ENCODE measurements at places on chromosomes 5 and 9.

DNA sequence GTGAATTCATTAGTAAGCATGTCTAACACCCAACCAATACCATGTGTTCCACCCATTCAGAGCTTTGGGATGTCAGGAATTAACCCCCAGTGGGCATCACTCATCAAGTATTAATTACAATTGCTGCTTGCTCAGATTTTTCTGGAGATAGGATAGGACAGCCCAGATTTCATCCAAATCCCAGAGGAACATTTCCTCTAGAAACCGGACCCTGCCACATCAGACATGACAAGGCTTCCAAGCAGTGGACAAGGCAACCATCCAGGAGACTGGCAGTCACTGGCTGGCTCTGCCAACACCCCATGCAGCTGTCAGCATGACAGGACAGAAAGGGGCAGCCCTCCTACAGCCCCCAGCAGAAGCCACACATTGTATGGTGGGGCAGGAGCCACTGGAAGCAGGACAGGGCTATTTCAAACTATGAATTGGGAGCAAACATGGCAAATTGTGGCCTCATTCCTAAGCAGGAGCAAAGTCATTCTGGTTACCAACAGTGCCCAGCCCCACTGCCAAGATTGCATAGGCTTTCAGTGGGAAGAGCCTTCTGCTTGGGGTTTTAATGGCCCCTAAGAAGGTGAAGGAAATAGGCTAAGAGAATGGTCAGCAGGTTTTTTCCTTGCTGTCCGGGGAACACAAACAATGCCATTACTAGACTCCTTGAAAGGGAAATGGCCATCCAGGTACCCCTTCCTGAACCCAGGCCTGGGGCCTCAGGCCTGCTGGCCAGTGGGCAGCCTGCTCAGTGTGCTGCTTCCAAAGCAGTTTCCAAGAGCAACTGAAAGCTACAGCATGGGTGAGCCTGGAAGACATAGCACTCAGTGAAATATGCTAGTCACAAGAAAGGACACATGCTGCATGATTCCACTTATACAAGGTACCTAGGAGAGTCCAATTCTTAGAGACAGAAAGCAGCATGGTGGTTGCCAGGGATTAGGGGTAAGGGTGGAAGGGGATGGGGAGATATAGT lies 294.7 kb upstream of the SLC30A5 start:
- DNase-seq, result no peak

- DNase-seq, result no peak
These were observed 639.3 kb downstream of the MTRR start for GRCh38 chr5:8508231-8508630.

GRCh38 chr5:92409134-92409533 lies 1026.0 kb upstream of the ARRDC3 start:
- no peak for DNase-seq

DNA sequence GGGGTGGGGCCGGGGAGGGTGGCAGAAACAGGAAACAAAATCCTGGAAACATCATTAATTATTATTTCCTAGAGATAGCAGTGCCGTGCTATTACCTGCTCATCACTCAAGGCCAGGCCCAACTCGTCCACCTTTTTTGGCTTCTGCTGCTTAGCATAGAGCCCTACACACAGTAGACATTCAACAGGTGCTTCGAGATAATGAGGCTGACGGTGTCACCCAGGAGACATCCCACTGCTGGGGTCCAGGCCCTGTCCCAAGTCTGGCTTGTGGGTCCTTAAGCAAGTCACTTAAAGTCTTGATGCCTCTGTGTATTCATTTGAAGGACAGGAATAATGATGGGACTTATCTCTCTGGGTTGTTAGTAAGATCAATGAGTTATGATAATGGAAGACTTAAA lies 506.6 kb downstream of the BNC2 start:
- no peak for DNase-seq

DNA sequence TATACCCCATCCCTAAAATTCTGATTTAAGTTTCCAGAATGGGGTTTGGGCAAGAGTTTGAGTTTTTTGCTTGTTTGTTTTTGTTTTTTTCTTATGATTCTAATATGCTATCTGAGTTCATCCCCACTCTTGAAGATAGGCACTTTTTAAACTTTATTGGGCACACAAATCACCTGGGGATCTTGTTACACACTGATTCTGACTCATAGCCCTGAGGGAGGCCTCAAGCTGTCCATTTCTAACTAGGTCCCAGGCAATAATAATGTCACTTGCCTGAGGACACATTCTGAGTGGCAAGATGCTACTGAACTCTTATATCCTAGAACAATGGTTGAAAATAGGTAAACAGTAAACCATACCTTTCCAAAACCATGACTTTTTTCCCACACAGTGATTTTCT lies 22.8 kb upstream of the ABLIM3 start:
- DNase-seq, result no peak

DNA sequence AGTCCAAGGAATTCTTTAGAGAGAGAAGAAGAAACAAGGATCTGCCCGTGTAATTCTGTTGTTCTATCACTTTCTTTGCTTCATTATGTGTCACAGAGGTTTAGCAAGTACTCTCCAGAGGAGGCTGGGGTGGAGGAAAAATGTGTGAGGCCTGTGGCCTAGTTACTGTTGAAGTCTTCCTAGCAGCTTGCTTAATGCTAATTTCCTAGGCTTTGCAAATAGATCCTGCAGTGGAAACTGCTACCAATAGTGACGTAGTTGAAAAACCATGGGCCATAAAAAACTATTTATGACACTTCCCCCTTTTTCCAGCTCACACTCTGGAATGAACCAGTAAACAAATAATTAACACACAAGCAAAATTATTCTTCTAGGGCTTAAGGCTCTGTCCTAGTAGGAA lies 27.0 kb upstream of the C9orf72 start:
- DNase-seq, result no peak

DNA sequence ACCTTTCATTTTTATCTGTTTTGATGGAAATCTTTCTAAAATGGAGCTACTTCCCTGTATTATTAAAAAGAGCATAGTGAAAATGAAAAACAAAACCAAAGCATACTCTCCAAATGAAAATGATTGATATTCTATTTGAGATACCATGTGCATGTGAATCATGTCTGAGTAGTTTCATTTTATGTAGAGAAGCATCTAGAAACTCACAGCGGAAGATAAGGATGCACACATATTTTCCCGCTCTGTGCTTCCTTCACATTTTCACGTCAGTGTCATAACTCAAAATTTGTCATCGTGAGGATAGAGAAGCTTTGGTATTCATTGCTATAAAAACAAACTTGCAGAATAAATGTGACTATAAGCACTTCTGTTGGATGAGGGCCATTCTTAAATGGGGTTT lies 34.0 kb upstream of the CLINT1 start:
- no peak for DNase-seq

DNA sequence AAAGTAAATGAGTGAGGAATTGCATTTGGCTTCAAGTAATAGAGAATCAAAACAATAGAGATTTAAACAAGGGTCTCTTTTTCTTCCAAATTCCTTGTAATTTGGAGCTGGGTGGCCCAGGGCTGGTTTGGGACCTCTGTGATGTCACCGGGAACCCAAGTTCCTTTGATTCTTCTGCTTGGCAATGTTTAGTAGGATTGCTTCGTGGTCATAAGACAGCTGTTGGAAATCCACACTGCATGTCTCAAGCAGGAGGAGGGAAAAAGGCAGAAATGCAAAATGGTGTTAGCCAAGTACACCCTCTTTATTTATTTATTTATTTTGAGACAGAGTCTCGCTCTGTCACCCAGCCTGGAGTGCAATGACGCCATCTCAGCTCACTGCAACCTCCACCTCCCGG lies 72.6 kb upstream of the IL12B start:
- no peak for DNase-seq

- DNase-seq, result no peak
These were observed 2.0 kb upstream of the TNFAIP8 start for GRCh38 chr5:119353686-119354366.

DNA sequence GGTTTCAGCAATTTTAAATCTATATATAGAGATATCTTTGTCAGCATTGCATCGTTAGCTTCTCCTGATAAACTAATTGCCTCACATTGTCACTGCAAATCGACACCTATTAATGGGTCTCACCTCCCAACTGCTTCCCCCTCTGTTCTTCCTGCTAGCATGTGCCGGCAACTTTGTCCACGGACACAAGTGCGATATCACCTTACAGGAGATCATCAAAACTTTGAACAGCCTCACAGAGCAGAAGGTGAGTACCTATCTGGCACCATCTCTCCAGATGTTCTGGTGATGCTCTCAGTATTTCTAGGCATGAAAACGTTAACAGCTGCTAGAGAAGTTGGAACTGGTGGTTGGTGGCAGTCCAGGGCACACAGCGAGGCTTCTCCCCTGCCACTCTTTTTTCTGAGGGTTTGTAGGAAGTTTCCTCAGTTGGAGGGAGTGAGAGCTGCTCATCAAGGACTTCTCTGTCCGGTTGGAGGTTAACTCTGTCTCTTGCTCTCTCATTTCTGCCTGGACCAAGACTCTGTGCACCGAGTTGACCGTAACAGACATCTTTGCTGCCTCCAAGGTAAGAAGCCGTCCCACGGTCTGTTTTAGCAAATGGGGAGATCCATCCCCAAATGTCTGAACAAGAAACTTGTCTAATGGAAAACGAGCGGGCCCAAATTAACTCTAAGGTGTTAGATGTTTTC lies at the start of gene IL4:
IL4 (plus strand) TSS at position 51 of the 692 bp plus-strand sequence; CDS start at position 113, 62 bp downstream.
- no peak for DNase-seq

DNA sequence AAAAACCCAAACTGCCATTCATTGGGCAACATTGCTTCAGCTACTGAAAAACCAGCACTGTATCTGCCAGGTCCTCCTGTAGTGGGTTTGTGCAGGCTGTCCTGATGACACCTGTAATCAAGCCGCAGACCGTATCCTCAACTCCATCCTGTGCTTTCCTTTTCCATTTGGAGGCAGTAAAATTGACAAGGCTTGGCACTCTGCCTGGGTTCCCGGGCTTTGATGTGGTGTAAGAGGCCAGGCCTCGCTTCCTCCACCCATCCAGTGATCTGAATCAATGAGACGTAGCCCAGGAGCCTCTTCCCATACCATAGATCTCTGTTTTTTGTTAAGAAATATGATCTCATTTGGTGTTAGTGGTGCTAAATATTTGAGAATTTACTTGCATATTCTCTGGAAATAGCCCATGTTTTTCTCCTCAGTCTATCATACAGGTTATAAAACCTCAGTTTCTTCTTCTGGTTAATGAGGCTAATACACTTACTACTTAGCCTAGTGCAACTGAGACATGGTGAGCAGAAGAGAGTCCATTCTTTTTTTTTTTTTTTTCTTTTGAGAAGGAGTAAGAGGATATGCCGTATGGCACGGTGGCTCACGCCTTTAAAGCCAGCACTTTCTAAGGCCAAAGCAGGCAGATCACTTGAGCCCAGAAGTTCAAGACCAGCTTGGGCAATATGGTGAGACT lies 34.8 kb downstream of the LSM11 start:
- no peak for DNase-seq

GRCh38 chr9:131019388-131020239 lies 10.6 kb downstream of the LAMC3 start:
- no peak for DNase-seq

- no peak for DNase-seq
These were observed 1.3 kb downstream of the ASTN2 start for GRCh38 chr9:117413346-117414219.
